ENCODE measurements at places on chromosomes 6 and 20.

DNA sequence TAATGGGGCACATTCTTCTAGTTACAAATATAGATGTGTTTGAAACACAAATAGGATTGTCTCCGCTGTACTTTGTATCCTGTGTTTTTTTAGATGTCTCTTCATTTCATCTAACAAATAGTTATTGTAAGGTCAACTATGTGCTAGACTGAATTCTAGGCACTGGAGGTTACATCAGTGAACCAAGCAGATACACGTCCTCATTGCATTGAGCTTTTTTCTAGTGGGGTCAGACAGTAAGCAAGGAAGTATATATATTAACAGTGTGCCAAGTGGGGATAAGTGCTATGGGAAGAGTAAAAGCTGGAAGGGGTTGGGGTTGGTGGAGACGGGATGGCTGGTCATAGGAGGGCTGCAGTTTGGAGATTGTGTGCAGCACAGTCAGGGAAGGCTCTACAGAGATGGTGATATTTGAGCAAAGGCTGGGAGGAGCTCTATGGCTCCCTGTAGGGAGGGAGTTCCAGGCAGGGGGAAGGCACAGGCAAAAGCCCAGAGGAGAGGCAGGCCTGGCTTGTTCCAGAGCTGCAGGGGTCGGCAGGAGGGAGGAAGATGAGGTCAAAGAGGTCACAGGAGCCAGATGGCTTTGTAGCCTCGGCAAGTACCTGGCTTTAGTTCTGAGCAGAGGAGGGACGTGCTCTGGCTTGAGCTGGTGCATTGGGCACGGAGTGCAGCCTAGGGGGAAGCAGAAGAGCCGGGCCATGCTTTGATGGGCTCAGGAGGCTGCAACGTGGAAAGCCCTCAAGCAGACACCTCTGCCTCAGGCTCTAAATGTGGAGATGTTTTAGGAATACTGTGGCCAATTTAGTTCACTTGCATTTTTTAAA, 152.3 kb downstream of the ZDHHC14 start:
- no peak for DNase-seq

DNA sequence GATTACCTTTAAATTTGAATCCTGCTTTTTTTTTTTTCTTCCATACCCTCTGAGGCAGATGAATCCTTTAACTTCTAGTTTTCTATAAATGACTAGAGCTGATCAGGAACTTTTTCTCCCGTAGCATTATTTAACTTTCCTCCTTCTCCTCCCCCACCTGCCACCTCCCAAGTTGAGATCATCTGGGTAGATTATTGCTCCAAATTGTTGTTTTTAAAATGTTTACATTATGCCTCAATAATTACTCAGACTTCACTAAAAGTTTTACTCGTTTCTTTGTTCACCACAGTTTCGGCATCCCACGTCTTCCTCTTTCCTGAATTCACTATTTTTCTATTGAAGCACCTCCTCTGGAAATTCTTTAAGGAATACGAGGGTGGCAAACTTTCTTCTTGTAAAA, 16.6 kb upstream of the SCUBE3 start:
- no peak for DNase-seq

DNA sequence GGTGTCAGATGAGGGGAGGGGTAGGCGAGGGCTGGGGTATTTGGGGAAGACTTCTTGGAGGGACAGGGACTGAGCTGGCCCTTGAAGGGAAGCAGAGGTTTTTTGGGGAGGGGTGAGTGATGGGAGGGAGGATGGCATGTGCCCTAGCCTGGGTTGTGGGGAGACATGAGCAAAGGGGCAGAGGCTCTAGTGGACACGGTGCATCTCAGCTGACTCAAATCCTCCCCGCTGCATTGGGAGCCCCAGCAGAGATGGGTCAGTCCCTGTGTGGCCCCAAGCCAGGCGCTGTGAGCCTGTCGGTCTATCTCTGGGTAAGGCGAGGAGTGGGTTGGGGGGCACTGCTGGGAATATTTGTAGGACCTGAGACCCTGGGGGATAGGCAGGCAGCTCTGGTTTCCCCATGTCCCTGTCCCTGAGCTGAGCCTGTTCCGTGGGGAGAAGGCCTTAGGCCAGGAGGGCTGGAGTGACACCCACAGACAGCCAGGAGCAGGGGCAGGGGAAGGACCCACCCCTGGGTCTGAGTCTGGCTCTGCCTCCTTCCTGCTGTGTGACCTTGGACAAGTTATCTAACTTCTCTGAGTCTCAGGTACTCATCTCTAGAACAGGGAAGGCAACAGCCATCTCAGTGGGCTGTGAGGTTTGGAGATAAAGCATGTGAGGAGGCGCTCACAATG, 36.0 kb downstream of the SPDEF start:
- DNase-seq = no peak

DNA sequence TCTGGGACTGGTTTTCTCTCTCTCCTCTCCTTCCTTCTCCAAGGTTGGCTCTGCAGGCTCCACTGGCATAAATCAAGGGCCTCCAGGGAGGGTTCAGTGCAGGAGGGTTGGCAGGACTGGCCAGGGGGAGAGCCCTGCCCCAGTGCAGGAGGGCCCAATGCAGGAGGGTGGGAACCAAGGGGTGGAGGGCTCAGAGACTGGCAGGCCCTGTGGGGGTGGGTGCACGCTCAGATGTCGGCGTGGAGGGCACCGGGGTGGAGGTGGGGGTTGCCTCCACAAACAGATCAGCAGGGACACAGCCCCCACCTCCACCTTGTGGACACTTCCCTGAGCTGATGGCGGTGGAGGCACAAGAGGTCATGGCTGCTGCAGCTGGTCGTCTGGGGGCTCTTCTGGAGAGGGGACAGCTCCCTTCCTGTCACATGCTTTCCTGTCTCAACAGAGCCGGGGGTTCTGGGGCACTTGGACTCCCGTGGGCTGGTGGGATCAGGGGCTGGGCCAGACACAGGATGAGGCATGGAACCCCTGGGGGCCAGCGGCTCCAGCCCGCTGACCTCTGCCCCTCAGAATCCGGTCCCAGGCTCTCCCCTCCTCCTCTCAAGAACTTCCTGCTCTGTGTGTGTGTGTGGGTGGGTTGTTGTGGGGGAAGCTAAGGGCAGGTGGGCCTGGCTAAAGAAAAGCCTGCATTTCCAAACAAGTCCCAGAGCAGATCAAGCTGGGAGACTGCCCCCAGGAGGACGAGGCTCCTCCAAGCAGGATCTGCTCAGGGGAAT, 2.7 kb upstream of the ABHD16B start:
- no peak for DNase-seq

DNA sequence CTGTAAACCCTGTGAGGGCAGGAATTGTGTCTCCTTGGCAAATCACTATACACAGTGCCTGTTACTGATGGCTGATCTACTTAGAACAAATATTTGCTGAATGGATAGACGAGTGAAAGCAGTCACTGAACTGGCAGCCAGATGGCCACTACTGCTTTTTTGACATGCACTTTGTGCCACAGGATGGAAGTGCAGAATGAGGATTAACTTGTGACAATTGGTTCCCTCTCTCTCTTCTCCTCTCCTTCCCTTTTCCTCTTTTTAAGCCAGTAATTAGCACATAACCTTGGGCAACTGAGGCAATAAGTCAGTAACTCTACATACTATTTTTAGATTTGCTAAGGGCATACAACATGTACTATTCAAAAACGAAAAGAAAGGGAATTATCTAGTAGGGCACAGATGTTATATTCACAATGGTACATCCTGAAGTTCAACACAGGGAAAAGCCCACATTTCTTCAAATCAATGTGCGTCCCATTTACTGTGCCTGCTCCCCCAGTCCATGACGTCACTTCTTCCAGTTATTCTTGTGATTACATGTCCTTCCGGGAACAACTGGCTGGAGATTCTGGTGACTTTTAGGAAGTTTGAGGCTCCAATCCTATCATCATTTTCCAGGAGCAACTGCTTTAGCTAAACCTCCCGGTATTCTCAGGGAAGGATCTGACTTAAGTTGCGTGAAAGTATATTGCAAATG, 17.0 kb upstream of the RPS6KA2 start:
- no peak for DNase-seq

GRCh38 chr6:131629651-131630050, 1.6 kb upstream of the MED23 start:
- no peak for DNase-seq

DNA sequence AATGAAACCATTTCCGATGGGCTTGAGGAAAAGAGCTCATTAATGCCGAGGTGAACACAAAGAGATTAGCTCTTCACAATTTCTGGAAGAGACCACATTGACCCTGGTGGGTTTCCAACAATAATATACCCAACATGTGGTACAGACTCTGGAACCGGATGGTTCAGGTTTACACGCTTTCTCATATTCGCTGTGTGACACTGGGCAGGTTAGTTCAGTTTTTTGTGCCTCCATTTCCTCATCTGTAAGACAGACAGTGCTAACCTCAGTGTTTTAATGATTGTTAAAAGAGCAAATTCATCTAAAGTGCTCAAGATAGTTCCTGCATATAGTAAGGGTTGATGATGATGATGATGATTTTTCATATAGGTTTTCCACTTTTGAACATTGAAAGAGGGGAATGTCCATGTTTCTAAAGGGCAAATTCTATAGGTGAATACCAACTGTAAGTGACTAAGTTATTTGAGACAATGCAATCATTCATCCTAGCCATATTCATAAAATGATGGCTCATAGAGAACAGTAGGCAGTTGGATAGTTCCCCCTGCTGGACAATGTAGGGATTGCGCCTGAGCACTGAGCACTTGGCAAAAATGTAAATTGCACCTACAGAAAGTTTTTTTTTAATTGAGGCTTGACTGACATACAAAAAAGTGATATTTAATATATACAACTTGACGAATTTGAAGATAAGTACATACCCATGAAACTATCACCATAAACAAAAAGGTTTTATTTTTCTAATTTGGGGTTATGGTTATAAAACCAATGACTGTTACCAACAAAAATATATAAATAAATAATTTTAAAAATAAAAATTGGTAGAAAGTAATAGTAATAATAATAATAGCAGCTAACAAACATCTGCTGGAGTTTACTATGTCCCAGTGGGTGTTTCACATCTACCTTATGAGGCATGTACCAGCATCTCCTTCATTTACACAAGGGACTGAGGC, 2.1 kb upstream of the PERP start:
- DNase-seq = peak; percentile 79

GRCh38 chr6:139173172-139173571, 38.3 kb downstream of the HECA start:
- peak; percentile 67 for DNase-seq

DNA sequence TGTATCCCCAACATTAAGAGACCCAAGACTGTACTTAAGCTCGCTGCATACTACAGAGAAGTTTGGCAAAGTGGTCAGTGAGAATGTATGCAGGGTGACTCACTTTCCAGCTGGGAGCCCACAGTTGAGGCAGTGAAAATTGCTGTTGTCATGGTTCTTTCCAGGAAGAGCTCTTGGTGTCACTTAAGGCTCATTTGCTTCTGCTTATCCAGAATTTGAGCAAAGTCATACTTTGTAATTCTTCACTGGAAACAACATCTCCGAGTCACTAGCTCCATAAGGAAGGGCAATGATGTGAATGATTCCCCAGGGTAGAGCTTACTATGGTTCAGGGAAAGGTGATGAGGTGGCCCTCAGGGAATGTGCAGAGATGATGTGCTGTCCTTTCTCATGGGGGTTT, 65.4 kb upstream of the FBXL4 start:
- peak; percentile 6 for DNase-seq

GRCh38 chr6:112594886-112595594, 247.9 kb downstream of the RFPL4B start:
- DNase-seq = no peak

GRCh38 chr20:24966317-24967012, 17.4 kb downstream of the CST7 start:
- DNase-seq = no peak

GRCh38 chr6:37517411-37517812, 17.7 kb upstream of the CCDC167 start:
- peak; percentile 93 for DNase-seq

- DNase-seq = peak; percentile 5
Measured at GRCh38 chr6:140671926-140672325, 1297.5 kb upstream of the CITED2 start.

DNA sequence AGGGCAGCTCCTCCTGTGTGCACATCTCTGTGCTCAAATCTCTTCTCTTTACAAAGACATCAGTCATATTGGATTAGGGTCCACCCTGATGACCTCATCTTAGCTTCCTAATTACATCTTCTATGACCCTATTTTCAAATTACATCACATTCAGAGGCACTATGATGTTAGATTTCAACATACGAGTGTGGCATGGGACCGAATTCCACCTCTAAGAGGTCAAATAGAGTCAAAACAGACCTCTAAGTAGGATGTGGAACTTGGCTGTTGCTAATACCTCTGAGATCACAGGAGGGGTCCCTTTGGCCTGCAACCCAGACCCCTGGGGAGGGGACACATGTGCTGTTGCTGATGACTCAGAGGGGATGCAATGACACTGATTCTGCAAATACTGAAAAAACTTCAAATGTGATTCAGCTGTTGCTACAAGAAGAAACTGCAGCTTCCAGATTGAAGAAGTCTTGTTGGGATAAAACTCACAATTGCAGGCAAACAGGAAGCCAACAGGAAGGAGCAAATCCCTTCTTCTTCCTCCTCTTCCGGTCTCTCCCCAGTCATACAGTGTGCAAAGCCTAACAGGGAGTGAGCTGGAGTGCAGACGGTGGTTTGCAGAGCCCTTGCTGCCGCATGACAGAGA, 216.2 kb downstream of the MYLK4 start:
- no peak for DNase-seq

DNA sequence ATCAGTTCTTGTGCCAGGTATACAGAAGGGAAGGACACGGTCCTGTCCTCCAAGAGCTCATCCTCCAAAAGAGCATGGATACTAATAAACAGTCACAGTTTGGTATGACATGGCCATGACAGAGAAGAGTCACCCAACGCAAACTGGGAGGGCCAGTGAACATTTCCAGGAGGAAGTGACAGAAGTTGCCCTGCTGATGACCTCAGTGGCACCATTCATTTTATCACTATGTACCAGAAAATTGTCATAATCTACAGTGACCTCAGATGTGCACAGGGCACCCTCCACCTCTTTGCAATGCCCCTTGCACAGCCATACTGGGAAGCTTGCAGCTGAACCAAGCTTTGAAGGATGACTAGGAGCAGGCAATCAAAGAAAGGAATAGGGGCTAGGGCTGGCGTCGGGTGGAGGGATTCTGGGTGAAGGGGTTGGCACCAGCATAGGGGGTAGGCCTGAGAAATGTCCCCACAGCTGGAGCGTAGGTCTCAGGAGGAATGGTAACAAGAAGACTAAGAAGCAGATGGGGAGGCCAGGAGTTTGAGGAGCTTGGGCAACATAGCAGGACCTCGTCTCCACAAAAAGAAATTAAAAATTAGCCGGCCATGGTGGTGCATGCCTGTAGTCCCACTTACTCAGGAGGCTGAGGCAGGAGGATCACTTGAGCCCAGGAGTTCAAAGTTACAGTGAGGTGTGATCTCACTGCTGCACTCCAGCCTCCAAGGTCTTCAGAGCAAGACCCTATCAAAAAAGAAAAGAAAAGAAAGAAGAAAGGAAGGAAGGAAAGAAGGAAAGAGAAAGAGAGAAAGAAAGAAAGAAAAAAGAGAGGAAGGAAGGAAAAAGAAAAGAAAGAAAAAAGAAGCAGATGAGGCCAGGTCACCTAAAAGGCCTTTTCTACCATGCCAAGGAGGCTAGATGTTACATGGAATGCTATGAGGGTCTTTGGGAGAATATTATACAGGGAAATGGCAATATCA, 65.3 kb upstream of the SNX9 start:
- DNase-seq = no peak
